ENCODE measurements at places on chromosomes 11 and 22.
A peak's percentile ranks its signal among the peaks of the same experiment; 100 is the strongest.

DNA sequence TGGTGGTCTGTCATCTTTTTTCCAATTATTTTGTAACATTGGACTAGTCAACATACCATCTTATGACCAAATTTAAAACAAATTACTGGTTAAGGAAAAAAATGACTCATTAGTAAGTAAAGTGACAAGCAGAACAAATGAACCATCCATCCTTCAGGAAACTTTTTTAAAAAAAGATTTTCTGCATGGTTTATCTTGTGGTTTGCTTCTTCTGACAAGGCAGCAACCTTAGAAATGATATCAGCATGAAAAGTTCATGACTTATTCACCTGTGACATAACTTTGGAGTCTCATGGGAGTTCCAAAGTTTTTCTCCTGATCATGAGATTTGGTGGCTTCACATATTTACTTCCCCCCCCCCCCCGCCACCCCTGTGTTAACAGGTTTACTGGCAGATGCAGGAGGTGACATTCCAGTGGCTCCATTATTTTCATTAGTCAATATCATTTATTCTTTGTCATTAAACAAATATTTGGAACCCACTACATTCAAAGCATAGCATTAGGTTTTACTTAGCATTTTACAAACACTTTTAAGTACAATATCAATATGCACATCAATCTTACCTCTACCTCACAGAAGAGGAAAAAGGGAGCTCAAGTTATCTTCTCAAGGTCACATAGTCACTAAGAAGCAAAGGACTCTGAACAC is 40.7 kb downstream of the DCUN1D5 start:
- DNase-seq = no peak

- DNase-seq = no peak
Observed at GRCh38 chr22:23908587-23909205, 14.5 kb downstream of the MIF start.

DNA sequence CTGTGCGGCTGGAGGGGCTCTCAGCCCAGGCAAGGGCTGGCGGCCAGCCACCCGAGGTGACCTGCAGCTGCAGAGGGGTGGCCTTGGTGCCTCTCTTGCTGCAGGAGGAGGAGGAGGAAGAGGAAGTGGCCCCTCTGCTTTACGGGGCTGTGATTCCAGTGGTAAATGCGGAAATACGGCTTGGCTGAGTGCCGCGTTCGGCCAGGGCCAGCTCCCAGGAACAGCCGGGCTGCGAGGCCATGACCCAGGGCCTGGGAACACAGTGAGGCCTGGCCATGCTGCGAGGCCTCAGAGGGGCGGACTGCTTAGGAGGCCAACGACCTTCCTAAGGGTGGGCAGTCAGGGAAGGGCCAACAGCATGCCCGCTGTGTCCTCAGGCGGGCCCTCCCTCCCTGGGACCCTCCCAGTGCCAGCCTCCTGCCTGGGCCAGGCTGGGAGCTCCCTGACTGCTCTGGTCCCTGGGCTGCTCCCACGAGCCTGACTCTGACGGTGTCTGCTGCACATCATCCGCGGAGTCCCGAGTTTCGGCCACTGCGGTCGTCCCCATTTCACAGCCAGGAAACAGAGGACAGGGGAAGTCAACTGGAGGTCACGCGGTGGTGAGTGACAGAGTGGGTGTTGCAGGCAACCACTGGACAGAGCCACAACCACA is 20.8 kb upstream of the PPARA start:
- DNase-seq = no peak

GRCh38 chr11:64894070-64894811 is 15.8 kb upstream of the EHD1 start:
- DNase-seq = peak; percentile 89

GRCh38 chr11:34564807-34565241 is 51.2 kb upstream of the ELF5 start:
- no peak for DNase-seq

- no peak for DNase-seq
Observed at GRCh38 chr11:26958005-26958701, 35.8 kb upstream of the FIBIN start.

- DNase-seq = no peak
Observed at GRCh38 chr22:40235308-40235707, 57.6 kb downstream of the TNRC6B start.

GRCh38 chr11:93734427-93735222 is 6.7 kb downstream of the TAF1D start:
- DNase-seq = no peak

DNA sequence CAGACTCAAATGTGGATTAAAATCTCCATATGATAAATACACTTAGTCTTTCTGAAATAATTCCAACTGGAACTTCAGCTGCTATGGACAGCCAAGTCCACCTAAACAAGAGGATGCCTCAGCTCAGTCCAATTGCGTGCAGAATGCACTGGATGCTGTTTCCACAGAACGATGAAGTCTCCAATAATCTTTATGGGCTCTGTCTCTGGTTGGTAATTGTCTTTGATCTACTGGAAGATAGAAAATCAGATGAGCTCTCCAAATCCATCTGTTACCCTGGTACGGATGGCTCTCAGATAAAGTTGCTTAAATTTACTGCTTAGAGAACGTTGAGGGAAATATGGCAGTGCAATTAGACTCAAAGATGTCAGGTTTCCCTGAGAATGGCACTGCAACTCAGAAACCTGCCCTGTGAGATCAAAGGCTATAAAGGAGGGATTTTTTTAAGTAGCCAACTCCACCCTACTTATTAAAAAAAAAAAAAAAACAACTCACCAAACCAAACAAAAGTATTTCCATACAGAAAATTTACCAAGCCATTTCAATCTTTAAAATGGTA is 859 bp upstream of the BIRC3 start:
- peak; percentile 55 for DNase-seq

GRCh38 chr11:108592591-108593213 is 866 bp downstream of the EXPH5 start:
- DNase-seq = peak; percentile 34

DNA sequence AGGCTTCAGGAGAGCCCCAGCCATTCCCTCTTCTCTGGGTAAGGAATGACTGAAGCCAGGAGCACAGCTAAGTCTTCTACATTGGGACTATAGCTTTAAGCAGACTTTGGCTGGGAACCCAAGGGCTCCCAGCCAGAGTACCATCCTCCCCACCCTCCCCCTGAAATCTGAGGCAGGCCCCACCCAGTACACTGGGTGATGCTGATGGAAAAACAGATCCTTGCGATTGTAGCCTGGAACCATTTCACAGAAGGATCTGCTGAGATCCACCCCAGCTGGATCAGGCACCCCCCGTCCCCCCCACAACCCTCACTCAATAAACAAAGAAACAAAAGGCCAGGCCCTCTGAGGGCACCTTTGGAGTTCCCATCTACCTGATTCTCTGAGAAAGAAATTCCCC is 39.8 kb downstream of the IL18BP start:
- no peak for DNase-seq

DNA sequence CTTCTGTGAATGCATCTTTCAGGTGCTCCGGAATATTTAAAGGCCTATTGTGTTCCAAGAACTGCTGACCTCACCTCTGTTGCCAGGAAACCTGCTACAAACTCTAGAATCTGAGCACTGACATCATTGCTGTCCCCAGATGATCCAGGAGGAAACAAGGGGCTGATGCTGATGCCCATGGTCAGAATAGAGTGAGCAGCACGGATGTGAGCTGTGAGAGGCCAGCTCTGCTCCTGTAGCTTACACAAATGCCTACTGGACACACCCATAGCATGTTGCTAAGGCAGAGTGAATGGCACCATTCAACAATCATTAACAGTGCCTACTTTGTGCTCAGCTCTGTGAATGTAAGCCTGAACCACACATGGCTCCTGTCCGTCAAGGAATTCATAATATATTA is 276.7 kb upstream of the API5 start:
- DNase-seq = no peak

- DNase-seq = no peak
Observed at GRCh38 chr11:83612891-83613766, 327.0 kb upstream of the CCDC90B start.

- DNase-seq = no peak
Observed at GRCh38 chr11:31820438-31820818, 9.3 kb upstream of the PAX6 start.

GRCh38 chr11:106072804-106073203 is 4.3 kb downstream of the KBTBD3 start:
- no peak for DNase-seq

- DNase-seq = no peak
Observed at GRCh38 chr11:43933226-43933607, 9.2 kb upstream of the C11orf96 start.

All from CD4-positive, alpha-beta T cell treated with Interleukin-12 subunit alpha and Interleukin-12 subunit beta, for 1 hour (primary cell).